ENCODE measurements at places on chromosomes 11 and 22. TPM values are rescaled to one million over a fixed set of nuclear protein-coding genes. Genes with fewer than 3 reads are reported as not detected.
A peak's percentile ranks its signal among the peaks of the same experiment; 100 is the strongest.

The MS4A6A gene
- 34.2 TPM for polyA plus RNA-seq

GRCh38 chr22:45112136-45112879, 51.4 kb upstream of the NUP50 start:
- DNase-seq: no peak

The GRIK4 gene
- polyA plus RNA-seq: 3.6 TPM

The CAT gene
- polyA plus RNA-seq: 97.5 TPM

The POU2AF2 gene
- not detected for polyA plus RNA-seq

DNA sequence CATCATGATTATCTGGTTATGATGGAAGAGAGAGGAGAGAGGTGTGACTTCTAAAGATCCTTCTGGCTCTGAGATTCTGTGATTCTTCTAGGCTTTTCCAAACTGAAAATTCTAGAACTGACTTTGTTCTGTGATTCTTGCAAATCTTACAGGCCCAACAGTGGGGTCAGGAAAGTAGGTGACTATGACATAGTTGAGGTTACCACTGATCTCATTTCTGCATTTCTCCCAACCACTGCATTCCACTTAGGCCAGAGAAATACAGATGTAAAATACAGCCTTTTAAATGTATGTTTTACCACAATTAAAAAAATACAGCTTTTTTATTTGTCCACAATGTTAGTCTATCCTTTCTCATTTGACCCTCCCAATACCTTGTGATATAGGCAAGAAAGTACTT, 83.7 kb downstream of the STIM1 start:
- DNase-seq: peak; percentile 17

The RFPL2 gene
- polyA plus RNA-seq: not detected

The C22orf31 gene
- polyA plus RNA-seq: not detected

The SMC1B gene
- not detected for polyA plus RNA-seq

The ZP1 gene
- polyA plus RNA-seq: not detected

GRCh38 chr11:10511181-10511621, 29.8 kb downstream of the RNF141 start:
- no peak for DNase-seq

The HDHD5 gene
- 47.3 TPM for polyA plus RNA-seq

The CTSW gene
- polyA plus RNA-seq: 3,052 TPM

- no peak for DNase-seq
These were observed 727.3 kb downstream of the LRRC4C start for GRCh38 chr11:40732132-40732531.

GRCh38 chr11:90795746-90796145, 572.9 kb upstream of the CHORDC1 start:
- DNase-seq: no peak

GRCh38 chr11:27795955-27796861, 96.0 kb upstream of the BDNF start:
- no peak for DNase-seq

DNA sequence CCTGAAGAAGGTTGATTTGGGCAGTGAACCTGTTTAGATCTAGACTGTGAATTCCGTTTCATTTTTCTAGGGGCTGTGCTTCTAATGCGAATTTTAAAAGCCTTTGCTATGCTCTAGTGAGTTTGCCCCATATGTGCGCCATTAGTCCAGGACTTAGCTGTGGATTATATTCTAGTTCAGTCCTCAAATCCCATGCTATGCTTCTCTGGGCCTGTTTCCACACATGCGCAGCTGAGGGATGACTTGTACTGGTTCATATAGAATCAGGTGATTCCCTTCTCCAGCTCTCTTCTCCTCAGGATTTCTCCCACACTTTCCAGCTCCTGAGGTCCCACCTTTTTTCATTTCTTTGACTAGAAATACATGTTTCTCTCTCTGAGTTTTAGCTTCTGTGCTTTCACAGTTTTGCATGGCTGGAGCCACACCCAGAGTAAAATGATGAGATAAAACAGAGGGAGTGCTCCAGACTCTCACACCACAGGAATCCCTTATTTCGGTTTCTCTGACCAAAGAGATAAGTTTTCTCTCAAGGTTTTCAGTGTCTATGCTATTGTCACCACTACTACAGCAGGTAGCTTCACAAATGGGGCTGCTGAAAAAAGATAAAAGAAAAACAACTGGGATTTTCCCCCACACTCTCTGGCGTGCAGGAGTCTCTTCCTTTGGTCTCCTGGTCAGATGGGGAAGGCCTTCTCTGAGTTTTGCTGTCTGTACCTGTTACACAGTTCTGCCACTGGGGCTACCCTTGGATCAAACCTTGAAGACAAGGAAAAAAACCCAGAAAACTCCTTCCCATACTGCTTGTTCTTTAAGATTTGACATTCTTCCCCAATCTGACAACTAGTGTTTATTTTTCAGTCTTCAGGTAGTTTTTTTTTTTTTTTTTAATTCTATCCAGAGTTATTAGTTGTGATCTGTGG, 96.2 kb upstream of the TEAD1 start:
- no peak for DNase-seq

- DNase-seq: no peak
These were observed 6.4 kb upstream of the SYT12 start for GRCh38 chr11:67016550-67016949.

DNA sequence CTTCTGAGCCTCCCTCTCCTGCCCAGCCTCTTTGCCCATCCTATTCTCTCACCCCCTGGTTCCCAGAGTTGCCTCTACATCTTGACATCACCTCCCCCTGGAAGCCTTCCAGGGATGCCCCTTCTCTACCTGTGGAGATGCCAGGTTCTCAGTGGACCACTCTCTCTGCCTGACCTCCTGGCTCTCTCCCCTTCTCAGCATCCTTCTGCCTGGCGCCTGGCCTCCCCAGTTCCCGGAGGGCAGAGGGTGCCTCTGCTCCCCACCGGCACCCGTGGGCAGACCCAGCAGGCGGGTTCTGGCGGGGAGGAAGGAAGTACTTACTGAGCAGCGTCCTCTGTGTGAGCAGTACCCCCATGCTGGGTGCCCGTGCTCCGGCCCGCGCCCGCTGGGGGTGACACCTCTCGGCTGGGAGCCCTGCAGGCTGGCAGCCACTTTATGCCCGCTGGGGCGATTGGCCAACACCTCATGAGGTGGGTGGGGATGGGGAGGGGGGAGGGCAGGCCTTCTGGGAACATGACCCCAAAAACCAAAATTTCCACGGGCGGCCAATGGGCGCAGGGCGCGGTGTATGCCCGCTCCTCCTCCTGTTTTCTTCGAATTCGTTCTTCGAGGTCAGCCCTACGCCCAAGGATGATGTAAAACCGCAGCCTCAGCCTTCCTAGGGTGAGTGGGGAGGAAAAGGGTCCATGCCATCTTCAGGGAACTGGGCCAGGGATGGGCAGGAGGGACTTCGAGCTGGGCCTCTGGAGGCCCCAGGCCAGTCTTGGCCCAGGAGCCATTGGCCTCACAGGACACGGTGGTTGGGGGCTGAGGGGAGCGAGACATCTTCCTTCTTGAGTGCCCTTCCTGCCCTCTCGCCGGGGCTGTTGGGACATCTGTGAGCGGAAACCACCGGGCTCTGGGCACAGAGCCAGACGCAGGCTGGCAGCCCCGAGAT, at the start of gene OSM:
OSM (minus strand) TSS at position 407 of the 937 bp plus-strand sequence; CDS start at position 355, 52 bp downstream.
- peak; percentile 84 for DNase-seq

GRCh38 chr11:5246772-5247471, 2.7 kb downstream of the HBG1 start:
- no peak for DNase-seq

DNA sequence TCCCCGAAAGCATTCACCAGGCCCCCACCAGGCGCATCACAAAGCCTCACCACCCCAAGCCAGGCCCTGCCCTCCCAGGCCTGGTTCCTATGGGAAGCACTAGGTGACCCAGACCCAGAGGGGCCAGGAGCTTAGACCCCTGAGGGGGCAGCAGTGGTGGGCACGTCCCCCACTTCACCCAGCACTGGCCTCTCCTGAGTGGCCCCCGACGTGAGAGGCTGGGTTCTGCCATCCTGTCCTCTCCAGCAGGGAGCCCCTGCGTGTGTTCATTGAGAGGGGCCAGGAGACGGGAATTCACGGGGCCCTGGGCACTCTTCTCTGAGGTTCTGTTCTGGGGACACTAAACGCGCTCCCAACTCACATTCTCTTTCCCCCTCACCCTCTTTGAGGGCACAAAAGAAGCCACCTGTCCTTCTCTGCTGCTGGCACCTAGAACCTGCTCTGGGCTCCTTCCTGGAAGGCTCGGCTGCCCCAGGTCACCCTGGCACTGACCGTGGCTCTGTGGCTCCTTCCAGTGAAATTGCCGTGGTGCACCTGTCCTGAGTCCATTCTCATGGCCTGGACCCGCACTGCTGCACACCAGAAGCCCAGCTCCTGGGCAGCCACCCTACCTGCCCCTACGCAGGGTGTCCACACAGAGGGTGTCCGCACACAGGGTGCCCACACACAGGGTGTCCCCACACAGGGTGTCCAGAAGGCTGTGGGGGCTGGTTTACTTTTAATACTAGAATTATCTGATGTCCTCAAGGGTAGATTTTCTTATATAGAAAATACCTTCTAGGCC, 12.2 kb downstream of the PTDSS2 start:
- no peak for DNase-seq

DNA sequence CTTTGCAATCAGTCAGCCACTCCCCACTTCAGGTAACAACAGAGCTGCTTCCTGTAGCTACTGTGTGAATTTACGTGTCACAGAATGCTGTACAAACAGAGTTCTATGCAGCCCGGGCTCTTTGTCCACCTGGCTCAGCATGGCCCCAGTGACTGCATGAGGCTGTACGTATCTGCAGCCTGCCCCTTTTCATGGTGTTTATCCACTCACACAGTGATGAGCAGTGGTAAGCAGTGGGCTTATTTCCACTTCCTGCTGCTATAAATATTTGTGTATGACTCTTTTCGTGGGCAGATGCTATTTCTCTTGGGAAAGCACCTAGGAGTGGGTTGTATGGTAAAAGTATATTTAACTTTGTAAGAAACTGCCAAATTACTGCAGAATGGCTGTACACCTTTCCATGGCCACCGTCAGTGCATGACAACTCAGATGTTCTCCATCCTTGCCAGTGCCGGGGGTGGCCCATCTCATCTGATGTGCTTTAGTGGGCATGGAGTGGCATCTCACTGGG, 43.3 kb downstream of the MYEOV start:
- DNase-seq: peak; percentile 22

The RCN1 gene
- 12.0 TPM for polyA plus RNA-seq

DNA sequence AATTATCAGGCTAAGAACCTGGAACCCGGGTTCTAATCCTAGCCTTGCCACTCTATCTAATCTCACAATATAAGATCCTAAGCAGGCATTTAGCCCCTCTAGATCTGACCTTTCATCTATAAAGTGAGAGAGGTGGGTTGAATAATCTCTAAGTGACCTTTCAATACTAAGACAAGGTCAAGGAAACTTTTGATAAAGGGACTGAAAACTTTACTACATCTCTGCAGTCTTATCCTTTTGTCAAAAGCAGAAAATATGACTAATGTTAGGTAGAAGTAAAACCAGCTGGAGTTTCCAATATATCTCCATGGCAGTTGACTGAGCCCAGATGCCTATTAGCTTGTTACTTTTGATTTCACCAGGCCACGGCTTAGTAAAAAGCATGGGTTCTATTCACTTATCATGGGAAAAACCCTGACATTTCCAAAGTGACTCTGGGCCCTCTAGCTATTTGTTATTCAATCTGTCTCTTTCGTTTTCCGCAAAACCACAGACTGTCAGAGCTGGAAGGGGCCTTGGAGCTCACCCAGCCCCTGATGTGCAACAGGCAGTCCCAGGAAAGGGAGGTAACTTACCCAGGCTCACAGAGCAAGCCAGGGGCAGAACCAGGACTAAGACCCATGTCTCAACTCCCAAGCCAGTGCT, 75.8 kb downstream of the RAB30 start:
- DNase-seq: no peak

The UCP3 gene
- 0.41 TPM for polyA plus RNA-seq

DNA sequence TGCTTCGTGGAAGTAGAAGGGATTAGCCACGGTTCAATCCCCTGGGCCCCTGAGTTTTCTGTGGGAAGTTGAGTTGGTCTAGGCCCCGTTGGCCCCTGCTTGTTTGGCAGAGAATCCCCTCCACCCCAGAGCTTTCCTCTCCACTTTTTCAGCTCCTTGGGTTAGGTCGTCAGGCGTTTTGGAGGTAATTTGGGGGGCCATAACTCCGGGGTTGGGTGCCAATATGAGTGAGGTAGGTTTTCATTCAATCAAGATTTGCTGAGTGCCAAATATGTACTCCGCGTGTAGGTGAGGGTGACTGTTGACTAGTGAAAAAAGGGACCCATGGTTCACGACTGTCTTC, 590 bp downstream of the ATG13 start:
- DNase-seq: no peak

DNA sequence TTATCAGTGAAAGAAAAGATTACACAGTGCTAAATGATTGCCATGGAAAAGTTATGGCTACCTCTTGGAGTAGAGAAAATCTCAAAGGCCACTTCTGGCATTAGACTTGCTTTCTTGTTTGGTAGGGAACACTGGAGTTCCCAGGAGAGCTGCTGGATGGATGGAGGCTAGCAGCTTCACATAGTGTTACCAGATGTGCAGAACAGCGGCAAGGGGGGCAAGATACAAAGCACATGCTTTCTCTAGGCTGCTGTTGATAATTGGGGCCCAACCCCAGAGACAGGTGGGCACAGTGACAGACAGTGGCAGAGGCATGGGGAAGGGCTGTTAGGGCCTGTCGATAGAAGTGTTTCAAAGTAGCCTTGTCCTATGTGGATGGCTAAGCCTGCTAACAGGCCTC, 94.9 kb downstream of the DBX1 start:
- DNase-seq: no peak

GRCh38 chr11:47108214-47108613, 68.5 kb downstream of the ARFGAP2 start:
- DNase-seq: no peak

- DNase-seq: no peak
These were observed 1466.4 kb downstream of the FAM181B start for GRCh38 chr11:81267246-81267645.

The MS4A4A gene
- polyA plus RNA-seq: 0.15 TPM

- no peak for DNase-seq
These were observed 197.9 kb upstream of the BDNF start for GRCh38 chr11:27898166-27898565.

DNA sequence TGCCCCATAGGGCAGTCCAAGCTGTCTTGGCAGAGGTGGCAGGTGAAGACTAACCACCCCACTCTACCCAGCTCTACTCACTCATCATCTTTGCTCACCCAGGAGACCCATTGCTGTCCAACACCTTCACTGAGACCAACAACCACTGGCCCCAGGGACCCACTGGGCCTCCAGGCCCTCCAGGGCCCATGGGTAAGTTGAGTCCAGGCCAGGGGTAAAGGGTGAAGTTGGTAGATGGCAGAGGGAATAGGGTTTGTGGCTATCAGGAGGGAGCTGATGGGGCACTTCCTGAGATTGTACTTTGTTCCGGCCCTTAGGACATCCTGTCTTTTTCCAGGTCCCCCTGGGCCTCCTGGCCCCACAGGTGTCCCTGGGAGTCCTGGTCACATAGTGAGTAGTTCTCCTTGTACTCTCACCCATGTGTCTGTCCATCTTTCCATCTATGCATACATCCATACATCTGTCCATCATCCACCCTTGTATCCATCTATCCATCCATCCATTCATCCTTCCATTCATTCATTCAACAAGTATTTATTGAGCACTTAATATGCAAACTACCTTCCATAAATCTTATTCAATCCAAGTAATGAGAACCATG, 27.7 kb downstream of the EMID1 start:
- no peak for DNase-seq

The CASP4 gene
- polyA plus RNA-seq: 142 TPM

GRCh38 chr11:119169282-119169719, 776 bp downstream of the NLRX1 start:
- DNase-seq: no peak

GRCh38 chr11:111921541-111922230, 3.0 kb downstream of the C11orf52 start:
- no peak for DNase-seq

Data from immature natural killer cell (primary cell).